CD4-positive, alpha-beta T cell (primary cell): ENCODE measurements at places on chromosomes 1 and 21.

- DNase-seq = no peak
These were observed 1338.7 kb upstream of the ADGRL2 start for GRCh38 chr1:80462006-80462405.

GRCh38 chr1:107942814-107943213 lies 22.2 kb downstream of the VAV3 start:
- no peak for DNase-seq

- DNase-seq = no peak
These were observed 86.0 kb downstream of the LRRC53 start for GRCh38 chr1:74426208-74426937.

- DNase-seq = no peak
These were observed 7.1 kb upstream of the IKBKE start for GRCh38 chr1:206463137-206463536.

DNA sequence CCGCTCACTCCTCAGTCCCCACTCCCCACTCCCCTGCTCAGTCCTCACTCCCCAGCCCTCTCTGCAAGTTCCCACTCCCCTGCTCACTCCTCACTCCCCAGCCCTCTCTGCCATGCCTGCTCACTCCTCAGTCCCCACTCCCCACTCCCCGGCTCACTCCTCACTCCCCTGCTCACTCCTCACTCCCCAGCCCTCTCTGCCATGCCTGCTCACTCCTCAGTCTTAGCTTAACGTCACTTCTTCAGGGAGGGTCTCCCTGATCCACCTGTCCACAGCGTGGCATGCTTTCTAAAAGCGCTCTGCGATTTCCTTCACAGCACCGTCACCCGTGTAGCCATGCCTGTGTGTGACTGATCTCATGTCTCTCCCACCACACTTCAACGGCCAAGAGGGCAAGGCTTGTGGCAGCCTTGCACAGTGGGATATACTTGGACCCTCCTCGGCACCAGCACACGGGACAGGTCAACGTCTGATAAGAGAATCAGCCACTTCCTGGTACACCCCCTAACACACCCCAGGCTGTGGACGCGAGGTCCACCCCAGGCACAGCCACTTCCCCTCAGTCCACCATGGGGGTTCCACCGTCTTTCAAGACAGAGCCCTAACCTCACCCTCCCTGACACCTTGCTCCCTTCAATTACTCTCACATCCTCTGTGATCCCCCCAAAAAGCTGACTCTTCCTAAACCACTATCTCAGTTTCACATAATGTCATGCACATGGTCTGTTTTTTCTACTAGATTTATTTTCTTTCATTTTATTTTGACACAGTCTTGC lies 14.0 kb downstream of the PRDM15 start:
- DNase-seq = no peak

GRCh38 chr1:210222340-210223006 lies 10.1 kb upstream of the SERTAD4 start:
- DNase-seq = no peak

- no peak for DNase-seq
These were observed 1160.8 kb upstream of the B3GALT2 start for GRCh38 chr1:194347200-194347599.

DNA sequence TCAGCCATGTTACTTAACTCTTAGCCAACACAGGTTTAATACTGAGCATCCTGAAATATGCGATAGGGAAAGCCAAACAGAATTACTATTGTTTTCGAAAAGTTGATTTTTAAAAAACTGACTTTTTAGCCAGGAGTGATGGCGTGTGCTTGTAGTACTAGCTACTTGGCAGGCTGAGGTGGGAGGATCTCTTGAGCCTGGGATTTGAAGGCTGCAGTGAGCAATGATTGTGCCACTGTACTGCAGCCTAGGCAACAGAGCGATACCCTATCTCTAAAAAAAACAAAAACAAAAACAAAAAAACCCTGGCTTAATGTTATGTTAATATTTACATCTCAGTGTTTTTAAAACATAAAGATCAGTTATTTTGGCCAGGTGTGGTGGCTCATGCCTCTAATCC lies 16.7 kb downstream of the NMNAT1 start:
- no peak for DNase-seq

GRCh38 chr1:222974496-222974895 lies 159.7 kb downstream of the DISP1 start:
- no peak for DNase-seq

DNA sequence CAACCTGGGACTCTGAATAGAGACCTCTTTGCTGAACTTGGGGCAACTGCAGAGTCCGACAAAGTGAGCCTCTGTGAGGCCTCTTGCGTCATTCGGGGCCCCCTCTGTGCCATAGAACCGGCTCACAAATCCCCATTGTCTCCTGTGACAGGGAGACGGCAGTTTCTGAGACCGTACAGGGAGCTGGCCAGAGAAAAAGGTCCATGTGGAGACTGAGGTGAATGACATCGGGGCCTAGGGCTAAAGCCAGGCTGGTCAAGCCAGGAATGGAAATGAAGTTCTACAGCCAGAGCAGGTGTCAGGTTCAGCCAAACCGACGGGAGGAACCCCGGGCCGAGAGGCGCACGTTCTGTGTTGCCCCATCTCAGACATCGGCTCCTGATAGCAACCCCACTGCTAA lies 37.1 kb upstream of the TRIM67 start:
- DNase-seq = no peak

DNA sequence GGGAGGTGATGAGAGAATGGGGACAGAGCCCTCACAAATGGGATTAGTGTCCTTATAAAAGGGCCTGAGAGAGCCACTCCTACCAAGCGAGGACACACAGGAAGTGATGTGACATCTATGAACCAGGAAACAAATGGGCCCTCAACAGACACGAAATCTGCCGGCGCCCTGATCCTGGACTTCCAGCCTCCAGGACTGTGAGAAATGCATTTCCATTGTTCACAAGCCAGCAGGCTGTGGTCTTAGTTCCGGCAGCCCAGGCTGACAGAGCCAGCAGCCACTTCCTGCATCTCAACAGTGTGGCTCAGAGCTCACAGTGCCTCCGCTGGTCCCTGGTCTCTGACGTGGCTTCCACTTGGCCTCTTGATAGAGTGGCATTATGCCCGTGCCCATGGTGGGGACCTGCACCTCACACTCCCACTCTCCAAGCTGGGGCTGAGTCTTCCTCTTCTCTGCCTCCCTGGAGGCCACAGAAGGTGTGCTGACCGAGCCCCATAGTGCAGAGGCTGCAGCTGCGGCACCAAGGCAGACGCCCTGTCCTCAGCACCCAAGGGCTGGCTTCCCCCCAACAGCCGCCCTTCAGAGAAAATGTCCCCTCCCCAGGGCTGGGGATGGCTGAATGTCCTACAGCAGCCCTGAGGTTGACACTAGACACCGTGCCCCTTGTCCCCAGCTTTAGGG lies 44.9 kb downstream of the ACOT7 start:
- DNase-seq = peak; percentile 29

DNA sequence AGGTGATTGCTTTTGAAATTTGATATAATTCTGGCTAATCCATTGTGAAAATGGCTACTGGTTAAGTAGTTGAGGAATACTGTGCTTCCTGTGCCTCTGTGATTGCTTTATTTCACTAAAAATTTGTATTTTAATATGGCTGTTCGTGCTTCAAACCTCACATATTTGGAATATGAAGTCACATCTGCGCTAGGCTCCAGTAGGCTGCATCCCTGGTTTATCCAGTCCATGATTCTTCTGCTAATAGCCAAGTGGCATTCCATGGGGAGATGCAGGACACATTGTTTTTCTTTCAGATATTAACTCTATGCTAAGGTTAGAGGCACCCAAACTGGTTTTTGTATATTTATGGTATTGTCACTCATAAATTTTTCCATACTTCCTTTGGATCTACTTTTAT lies 25.9 kb downstream of the DNM3 start:
- no peak for DNase-seq

DNA sequence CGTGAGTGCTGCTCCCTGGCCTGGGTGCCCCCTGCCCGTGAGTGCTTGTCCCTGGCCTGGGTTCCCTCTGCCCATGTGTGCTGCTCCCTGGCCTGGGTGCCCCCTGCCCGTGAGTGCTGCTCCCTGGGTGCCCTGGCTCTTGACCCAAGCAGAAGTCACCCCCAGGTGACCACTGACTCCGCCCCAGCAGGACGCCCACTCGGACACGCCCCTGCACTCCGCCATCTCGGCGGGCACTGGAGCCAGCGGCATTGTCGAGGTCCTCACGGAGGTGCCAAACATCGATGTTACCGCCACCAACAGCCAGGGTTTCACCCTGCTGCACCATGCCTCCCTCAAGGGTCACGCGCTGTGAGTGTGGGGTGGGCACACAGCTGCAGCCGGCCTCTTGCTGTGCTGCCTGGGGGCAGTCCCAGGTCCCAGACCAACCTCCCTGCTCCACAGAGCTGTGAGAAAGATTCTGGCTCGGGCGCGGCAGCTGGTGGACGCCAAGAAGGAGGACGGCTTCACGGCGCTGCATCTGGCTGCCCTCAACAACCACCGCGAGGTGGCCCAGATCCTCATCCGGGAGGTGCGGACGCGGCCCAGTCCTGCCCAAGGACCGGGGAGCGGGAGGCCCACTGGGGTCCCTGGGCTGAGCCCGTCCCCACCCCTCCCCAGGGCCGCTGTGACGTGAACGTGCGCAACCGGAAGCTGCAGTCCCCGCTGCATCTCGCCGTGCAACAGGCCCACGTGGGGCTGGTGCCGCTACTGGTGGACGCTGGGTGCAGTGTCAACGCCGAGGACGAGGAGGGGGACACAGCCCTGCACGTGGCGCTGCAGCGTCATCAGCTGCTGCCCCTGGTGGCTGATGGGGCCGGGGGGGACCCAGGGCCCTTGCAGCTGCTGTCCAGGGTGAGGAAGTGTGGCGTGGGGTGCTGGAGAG lies 3.9 kb upstream of the MMP23B start:
- no peak for DNase-seq

DNA sequence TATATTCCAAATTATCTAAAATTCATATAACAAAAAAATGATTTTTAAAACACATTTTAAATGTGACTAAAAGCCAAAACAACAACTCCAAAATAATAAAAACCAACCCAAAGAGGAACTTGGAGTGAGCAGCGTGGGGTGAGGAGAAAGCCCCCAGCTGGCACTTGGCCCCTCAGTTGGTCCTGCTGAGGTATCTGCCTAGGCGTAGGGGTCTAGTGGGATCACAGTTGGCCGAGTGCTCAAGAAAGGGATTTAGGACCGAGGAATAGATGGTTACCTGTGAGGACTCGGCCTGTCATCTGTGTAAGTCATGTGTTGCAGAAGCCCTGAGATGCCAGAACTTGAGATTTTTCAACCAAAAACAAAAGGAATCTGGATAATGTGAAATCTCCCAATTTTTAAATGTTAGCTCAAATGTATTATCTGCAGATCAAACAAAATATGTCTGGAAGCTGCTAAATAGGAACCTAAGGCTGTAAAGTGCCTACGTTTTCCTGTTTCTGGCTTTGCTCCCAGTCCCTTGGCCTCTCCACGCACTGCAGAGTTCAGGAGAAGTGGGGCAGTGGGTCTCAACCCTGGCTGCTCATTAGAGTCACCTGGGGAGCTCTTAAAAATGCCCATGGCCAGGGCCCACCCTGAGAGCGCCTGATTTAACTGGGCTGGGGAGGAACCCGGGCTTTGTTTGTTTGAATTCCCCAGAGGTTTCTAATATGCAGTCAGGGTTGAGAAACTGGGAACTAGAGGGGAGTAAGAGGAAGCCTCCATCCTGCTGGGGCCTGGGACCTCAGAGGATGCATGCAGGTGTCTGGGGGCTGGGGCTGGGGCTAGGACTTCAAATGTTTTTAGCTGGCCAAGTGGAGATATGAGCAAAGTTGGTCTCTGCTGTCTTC lies 38.5 kb upstream of the LDLRAP1 start:
- no peak for DNase-seq

GRCh38 chr1:100943533-100943932 lies 47.6 kb downstream of the SLC30A7 start:
- no peak for DNase-seq

GRCh38 chr1:53069663-53070327 lies 7.8 kb downstream of the PODN start:
- DNase-seq = no peak

GRCh38 chr1:100038660-100039287 lies 69.0 kb downstream of the SLC35A3 start:
- peak; percentile 90 for DNase-seq

DNA sequence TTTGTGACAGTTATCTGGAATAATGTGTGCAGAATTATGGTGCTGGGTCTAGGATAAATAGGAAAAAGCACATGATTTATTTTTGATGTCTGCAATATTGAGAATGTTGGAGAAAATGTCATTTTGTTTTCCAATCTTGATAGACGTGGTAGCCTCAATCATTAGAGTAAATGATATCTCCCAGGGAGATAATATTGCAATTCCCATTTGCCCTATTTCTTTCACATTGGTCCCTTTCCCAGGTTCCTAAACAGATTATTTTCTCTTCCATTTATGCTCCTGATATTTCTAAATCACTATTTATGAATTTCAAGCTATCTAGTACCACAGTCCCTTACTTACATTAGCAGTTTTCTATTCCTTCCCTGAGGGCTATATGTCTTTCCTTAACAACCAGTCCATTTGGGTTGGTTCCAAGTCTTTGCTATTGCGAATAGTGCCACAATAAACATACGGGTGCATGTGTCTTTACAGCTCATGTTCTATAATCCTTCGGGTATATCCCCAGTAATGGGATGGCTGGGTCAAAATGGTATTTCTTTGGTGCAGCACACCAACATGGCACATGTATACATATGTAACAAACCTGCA lies 447.3 kb downstream of the PLA2G4A start:
- DNase-seq = no peak

- no peak for DNase-seq
These were observed 3.3 kb downstream of the RSRP1 start for GRCh38 chr1:25243907-25244306.

GRCh38 chr1:179217943-179218507 lies 11.5 kb downstream of the ABL2 start:
- DNase-seq = no peak

- no peak for DNase-seq
These were observed 12.5 kb downstream of the HAO2 start for GRCh38 chr1:119380983-119381662.

- DNase-seq = no peak
These were observed 45.1 kb downstream of the TRIM11 start for GRCh38 chr1:228361314-228362140.

DNA sequence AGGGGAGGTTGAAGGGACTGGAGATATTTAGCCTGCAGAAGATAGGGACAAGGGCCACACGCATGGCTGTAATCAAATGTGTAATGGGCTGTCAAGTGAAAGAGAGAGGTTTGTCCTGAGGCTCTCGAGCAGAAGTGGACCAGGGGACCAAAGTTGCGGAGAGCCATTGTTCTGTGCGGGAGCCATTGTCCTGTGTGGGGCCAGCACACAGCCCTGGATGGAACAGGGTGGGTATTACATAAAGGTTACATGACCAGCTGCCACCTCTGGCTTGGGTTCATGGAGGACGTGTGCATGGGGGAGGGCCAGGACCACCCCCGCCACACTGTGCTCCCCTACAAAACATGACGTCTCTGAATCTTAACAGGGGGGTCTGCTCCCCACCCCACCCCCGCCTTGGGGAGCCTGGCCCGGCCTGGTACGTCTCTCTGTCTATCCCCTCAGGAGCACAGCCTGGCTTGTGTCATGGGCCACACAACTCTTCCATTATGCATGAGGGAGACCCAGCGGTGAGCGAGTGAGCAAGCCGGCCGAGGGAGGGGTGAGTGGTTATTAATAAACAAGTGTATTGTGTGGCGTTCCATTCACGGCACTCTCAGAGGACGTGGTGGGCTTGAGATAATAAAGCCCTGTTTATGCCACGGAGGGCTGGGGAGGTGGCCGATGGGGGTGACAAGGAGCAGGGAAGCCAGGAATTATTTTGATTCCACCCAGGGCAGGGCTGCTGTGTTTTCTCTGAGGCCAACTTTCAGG lies at the start of gene NFASC:
Gene NFASC (plus strand): TSS at position 703 of the 753 bp plus-strand sequence. CDS start 73,454 bp downstream, outside the sequence.
- DNase-seq = no peak

GRCh38 chr1:117659550-117660270 lies 53.9 kb downstream of the TENT5C start:
- DNase-seq = no peak
